ENCODE measurements at places on chromosomes 2 and 18.

- DNase-seq = no peak
Measured at GRCh38 chr2:235472443-235472842, 21.4 kb upstream of the AGAP1 start.

GRCh38 chr18:33010149-33010548 lies 237.3 kb upstream of the KLHL14 start:
- no peak for DNase-seq

- DNase-seq = no peak
Measured at GRCh38 chr18:27609221-27609620, 424.1 kb upstream of the CHST9 start.

- DNase-seq = peak; percentile 57
Measured at GRCh38 chr2:10305254-10305635, 2.5 kb downstream of the HPCAL1 start.

DNA sequence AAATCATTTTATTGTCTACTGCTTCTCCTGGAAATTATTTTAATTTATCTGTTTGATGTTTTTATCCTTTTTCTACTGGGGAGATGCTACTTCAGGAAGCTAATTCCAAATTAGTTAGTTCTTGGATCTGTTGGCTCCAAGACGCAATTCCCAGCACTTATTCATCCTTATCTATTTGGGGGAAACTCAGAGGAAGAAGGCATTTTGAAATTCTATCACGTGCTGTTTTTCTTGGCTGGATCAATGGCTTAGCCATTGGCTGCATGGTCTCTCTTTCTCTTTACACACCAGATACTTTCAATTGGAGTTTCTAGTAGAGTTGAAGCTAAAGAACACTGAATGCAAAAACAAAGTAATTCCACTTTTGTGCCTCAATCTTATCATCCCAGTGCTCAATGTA lies 98.3 kb downstream of the RAPGEF4 start:
- no peak for DNase-seq

GRCh38 chr2:28291811-28292440 lies 100.7 kb upstream of the FOSL2 start:
- DNase-seq = no peak

DNA sequence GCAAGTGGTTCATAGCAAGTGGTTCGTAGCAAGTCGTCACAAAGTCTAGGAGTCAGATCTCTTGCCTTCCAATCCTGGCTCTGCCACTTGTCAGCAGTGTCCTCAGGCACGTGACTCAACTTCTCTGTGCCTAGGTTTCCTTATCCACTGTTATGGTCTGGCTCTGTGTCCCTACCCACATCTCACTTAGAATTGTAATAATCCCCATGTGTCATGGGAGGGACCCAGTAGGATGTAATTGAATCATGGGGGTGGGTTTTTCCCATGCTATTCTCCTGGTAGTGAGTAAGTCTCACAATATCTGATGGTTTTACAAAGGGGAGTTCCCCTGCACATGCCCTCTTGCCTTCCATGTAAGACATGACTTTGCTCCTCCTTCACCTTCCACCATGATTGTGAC lies 51.8 kb upstream of the AP1S3 start:
- DNase-seq = peak; percentile 48

DNA sequence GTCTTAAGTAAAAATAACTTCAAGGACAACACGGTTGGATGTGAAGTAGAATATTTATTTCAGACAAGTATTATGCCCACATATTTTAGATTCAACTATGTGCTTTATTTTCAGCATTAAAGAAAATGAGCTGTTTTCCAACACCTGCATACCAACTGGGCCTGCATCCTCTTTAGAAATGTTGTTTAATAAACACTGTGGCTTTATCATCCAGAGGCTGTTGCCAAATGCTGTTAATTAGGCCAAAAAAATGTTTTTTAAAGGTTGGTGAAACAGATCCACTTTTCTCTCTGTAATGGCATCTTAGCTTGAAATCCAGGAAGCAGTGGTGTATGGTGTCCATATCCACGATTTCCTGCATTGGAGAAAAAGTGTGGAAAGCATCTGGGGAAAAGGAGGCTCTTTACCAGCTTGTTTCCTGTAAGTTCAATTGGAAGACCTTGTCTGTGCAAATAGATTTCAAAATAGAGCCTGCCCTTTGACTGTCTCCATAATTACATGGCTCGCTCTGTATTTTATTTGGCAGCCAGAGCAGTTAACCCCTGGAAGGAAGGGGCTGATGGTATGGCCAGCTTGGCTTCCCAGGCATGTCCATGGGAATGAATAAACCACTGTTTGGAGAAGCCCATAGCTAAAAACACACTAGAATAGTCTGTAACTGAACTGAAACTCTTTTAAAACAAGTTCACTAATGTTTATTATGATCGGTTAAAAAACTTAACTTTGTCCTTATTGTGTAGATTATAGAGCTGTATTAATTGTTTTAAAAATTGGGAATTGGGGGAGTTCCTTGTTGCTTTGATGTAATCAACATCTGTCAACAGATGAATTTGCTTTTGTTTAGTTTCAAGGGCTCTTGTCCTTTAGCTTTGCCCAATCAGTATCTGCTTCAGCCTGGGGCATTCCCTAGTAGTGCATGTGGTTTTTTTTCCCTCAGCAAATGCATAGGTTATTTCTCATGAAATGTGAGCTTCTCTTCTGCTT lies 33.0 kb upstream of the DLX1 start:
- no peak for DNase-seq

- no peak for DNase-seq
Measured at GRCh38 chr18:10313016-10313342, 141.5 kb upstream of the APCDD1 start.

GRCh38 chr18:48792141-48792540 lies 158.6 kb downstream of the SMAD7 start:
- no peak for DNase-seq

GRCh38 chr2:7672685-7673071 lies 755.5 kb downstream of the RNF144A start:
- peak; percentile 31 for DNase-seq

DNA sequence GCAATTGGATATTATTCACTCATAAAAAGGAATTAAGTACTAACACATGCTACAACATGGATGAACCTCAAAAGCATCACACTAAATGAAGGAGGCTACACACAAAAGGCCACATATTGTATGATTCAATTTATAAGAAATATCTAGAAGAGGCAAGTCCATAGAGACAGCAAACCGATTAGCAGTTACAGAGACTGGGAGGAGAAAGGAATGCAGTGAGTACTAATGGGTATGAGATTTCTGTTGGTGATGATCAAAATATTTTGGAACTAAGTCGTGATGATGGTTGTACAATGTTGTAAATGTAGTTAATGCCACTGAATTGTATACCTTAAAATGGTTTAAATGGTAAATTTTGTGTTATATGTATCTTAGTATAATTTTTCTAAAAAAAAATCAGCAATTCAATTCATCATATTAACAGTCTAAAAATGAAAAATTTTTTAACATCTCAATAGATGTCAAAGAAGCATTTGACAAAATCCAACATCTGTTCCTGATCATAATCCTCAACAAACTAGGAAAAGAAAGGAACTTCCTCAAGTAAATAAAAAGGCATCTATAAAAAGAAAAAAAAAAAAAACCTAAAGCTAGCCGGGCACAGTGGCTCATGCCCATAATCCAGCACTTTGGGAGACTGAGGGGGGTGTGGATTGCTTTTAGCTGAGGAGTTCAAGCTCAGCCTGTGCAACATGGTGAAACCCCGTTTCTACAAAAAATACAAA lies 98.1 kb downstream of the TGIF1 start:
- DNase-seq = no peak

GRCh38 chr2:223007531-223007930 lies 44.5 kb upstream of the KCNE4 start:
- no peak for DNase-seq

DNA sequence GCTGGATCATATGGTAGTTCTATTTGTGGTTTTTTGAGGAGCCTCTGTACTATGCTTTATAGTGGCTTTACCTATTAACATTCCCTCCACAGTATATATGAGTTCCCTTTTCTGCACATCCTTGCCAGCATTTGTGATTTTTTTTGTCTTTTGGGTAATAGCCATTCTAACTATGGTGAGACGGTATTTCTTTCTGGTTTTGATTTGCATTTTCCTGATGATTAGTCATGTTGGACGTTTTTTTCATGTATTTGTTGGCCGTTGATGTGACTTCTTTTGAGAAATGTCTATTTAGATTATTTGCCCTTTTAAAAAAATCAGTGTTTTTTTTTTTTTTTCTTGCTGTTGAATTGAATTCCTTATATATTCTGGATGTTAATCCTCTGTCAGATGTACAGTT lies 31.1 kb downstream of the ACTR3 start:
- no peak for DNase-seq

DNA sequence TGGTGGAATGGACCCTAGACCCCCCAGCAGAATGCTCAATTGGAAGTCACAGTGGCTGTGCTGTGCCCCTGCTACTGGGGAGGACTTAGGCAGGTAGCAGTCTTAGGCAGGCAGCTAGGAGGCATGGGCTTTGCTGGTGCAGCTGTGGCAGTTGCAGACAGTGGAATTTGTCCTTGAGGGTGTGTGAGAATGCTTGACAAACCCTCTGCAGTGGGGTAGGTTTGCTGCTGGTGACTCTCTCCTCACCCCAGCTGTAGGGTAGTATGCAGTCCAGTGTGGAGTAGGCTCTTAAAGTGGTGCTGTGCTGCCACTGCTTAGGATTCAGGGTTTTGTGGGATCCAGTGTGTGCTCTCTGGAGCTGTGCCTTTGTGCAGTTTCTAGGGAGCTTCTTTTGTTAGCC lies 61.3 kb downstream of the NUP35 start:
- no peak for DNase-seq

- no peak for DNase-seq
Measured at GRCh38 chr2:65263262-65263661, 35.6 kb downstream of the ACTR2 start.

DNA sequence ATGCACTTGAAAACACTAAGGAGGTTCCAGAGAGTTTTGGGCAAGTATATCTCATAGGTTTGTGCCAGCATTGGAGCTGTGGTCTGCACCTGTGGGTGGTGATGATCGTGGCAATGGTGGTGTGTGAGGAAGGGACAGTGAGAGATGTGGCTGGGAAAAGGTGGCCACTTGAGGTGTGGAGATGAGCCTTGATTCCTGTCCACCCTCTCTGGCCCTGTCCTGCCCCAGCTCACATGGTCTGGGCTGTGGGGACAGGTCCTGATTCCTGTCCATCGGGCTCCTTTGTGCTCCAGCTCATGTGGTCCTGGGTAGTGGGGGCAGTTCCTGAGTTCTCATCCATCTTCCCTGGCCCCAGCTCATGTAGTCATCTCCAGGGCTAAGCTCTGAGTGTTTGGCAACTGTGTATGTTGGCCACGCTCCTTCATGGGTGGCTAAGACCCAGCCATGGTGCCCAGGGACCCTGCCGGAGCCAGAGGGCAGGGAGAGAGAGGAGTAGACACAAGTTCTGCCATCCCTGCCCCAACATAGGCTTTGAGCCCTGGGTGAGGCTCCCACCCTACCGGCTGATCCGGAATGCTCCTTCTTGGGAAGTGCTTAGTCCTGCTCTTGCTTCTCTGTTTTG lies 294.4 kb upstream of the HDAC4 start:
- DNase-seq = no peak

GRCh38 chr2:205895981-205896655 lies 189.9 kb downstream of the INO80D start:
- DNase-seq = no peak

DNA sequence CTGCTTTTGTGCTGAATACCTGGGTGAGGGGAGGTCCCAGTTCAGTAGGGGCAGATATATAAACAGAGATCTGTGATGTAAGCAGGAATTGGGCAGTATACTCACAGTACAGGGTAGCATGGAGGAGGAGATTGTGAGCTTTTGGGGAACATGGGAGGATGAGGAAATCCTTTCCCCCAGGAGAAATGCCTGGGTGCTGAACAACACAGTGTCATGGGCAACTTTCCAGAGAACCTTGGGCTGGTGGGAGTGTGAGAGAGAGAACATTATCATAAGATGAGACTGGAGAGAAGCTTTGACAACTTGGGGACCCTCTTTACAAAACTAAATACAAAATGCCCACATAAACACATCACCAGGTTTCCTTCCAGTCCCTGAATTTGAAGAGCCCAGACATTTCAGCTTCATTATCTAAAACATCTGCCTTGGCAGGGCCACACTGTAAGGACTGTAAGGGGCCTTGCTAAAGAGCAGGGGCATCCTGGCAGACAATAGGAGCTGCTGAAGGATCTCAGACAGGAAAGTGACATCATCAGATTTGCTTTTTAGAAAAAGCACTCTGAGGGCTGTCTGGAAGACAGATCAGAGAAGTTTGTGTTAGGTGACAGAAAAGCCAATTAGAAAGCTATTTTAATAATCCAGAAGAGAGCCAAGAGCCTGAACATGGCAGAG lies 303.1 kb upstream of the FBXO11 start:
- no peak for DNase-seq
